ENCODE measurements at places on chromosomes 5 and 9.

DNA sequence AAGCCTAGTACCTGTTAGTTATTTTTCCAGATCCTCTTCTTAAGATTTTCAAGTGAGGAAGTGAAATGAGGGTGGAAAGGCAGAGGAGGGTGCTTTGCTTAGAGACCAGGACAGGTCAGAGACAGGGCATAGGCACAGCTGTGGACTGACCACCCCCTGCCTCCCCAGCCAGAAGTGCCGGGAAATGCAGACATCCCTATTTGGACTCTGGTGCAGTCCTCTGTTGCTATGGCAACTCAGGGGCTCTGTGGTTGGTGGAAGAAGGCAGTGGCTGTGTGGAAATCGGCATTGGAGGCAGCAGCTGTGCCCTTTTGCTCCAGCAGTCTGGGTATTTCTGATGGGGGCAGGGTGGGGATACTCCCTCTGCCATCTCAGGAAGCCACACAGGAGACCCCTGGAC lies 43.3 kb upstream of the NDFIP1 start:
- no peak for DNase-seq

DNA sequence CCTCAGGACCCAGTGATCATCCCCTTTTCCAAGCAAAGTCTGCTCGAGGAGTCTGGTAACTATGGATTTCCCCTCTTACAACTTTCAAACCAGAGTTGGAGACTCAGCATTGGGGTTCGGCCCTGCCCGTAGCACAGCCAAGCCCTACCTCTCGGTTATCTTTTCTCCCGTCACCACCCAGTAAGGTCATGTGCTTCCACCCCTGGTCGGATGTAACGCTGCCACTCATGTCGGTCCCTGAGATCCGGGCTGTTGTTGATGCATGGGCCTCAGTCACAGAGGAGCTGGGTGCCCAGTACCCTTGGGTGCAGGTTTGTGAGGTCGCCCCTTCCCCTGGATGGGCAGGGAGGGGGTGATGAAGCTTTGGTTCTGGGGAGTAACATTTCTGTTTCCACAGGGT lies 1.2 kb downstream of the GALT start:
- no peak for DNase-seq

GRCh38 chr9:124632077-124632621 lies 125.0 kb upstream of the NR5A1 start:
- peak; percentile 65 for DNase-seq

GRCh38 chr5:144042156-144042555 lies 128.3 kb downstream of the YIPF5 start:
- DNase-seq: no peak

DNA sequence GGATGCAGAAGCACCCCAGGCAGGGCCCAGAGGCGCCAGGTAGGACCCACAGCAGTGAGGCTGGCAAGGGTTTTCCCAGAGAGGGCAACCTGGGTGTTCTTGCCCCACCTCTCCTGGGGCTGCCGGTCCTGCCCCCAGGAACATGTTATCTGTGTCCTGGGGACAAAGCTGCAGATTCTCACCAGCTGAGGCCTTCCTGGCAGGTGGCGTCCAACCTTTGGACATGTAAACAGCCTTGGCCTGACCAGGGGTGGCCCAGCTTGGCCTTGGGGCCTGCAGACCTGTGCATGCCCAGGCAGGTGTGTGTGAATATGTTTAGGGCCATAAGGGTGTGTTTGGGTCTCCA lies 101.8 kb upstream of the LARP1 start:
- no peak for DNase-seq

DNA sequence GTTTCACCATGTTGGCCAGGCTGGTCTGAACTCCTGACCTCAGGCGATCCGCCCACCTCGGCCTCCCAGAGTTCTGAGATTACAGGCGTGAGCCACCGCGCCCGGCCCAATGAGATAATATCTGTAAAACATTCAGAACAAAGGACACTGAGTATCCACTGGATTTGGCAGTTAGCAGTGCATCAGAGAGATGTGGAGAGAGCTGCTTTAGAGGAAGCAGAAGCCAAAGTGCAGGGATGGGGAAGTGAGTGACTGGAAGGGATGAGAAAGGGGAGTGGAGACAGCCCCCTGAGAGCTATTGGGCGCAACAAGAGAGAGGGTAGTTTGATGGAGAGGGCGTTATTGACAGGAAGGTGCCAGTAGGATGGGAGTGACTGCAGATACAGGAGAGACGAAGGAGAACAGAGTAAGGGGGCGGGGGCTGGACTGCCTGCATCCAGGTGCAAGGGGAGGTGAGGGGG lies 157.5 kb upstream of the SHB start:
- no peak for DNase-seq

DNA sequence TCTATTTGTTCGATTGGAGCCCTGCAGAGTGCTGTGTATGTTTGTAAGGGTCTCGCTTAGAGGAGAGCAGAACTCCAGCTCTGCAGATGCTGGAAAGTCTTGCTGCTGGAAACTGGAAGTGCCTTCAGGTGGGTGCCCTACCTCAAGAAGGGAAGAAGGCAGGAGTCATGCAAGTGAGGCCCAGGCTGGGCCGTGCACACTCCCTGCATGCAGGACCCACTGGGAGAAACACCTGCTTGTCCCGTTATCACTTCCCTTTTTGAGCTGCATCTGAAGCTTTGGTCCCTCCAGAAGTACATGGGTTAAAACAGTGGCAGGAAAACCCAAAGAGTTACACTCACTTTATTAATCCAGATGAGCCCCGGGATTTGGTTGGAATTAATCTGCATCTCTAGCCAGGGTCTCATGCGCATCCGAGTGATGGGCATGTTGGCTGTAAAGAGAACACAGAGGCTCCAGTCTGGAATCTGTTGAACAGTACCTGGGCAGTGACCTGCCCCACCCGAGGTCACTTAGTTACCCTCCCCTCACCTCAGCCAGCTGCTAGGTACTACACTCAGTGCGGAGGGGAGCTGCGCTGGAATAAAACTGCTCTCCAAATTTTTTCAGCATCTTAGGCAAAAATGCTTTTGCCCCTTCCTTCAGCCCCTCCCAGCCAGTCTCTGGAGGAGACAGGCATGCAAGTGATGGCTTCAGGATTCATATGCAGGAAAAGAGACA lies 1.4 kb downstream of the IRF1 start:
- DNase-seq: no peak

- no peak for DNase-seq
Observed at GRCh38 chr5:148107608-148108007, 43.8 kb downstream of the SPINK5 start.

DNA sequence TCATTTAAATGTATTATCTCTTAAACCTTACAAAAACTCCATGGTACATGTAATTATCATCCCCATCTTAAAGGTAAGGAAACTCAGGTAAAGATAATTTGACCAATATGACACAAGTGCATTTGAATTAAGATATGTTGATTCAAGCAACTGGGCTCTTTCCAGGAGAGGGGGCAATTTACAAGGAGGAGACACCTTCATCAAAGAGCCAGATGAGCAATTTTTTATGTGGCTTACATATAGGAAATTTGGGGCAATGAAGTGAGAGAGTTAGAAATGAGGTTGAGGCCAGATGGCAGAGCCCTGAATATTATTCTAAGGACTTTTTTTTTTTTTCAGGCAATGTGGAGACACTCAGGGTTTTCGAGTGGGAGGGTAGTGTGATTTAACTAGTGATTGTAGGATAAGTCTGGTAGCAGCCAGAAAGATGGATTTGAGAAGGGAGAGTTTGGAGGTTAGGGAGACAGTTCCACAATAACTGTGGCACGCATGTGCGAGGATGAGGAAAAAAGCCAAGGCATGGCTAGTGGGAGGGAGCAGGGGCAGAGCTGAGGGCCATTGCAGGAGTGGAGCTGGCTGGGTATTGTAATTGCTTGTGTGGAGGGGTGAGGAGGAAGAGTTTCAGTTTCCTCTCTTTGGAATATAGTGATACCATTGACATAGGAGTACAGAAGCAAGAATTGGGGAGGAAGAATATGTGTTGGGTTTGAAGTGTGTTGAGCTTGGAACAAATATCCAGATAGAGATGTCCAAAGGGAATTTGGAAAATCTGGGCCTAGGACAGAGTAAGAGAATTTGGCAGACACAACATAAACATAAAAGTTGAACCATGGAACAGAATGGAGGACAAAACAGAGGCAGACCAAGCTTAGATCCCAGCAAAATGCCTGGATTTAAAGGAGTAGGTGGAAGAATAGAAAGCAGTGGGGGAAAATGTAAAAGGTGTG lies 72.0 kb downstream of the ACTBL2 start:
- no peak for DNase-seq

- DNase-seq: no peak
Observed at GRCh38 chr9:114696814-114697544, 15.0 kb upstream of the TEX48 start.

GRCh38 chr5:168097876-168098653 lies 193.4 kb upstream of the WWC1 start:
- no peak for DNase-seq

GRCh38 chr5:69083412-69083811 lies 10.4 kb upstream of the SLC30A5 start:
- DNase-seq: no peak

DNA sequence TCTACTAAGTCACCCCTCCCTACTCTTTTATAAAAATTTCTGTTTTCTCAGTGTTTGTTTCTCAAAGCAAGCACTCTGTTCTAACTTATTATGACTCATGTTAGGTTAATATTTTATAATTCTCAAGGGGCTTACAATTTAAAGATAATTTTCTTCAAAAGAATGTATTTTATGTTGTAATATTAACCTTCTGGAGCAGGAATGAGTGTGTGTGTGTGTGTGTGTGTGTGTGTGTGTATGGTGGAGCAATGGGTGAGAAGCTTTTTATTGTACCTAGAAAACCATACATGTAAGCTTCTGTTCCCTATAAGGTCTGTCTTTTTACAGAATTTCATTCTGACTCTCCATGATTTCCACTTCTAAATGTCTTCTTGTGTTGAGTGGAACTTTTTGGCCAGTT lies 63.0 kb downstream of the PBX3 start:
- no peak for DNase-seq

GRCh38 chr5:32760091-32760509 lies 49.0 kb downstream of the NPR3 start:
- DNase-seq: peak; percentile 54

DNA sequence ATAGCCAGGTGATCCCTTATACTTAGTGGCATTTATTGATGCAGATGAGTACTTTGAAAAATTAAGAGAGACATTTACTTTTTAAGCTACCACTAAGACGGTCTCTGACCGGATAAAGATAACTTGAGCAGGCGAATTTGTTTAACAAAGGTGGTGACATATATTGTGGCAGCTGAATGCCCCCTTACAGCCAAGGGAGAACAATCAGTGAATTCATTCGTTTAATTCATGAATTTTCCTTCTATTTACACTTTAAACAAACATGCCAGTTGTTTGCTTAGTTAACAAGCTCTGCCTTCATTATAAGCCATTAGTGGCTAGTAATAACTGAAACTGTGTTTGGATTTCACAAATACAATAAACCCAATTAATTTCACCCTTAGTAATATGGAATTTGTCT lies 187.1 kb downstream of the AOPEP start:
- DNase-seq: no peak

DNA sequence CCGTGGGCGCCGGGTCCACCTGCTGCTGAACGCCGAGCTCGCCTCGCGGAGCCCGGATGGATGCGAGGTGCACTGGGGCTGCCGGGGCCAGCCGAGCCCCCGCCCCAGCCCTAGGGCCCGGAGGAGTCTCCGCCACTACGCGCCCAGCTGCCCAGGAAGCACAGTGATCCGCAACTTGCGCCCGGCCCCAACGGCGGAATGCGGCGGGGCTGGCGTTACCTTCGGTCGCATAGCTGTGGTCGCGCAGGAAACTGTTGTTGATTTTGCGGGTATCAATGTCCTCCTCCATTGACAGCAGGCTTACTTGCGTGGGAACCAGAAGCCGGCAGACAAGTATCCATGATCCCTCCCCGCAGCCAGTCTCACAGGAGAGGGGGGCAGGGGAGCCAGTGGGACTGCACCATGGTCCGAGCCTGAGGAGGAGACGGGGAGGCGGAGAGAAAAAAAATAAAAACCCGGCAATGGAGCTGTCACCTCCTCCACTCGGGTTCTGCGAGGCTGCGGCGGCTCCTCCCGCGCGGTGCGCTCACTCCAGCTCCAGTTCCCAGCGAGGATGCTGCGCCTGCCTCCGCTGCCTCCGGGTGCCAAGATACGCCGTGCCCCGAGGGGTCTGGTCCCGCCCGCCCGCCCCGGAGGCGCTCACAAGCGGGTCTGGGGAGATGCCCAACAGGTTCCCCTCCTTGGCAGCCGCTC lies 628 bp downstream of the PPP2R2B start:
- DNase-seq: no peak

- DNase-seq: no peak
Observed at GRCh38 chr9:3659647-3660046, 133.8 kb upstream of the RFX3 start.

- DNase-seq: peak; percentile 23
Observed at GRCh38 chr9:14616188-14616982, 76.8 kb downstream of the ZDHHC21 start.

DNA sequence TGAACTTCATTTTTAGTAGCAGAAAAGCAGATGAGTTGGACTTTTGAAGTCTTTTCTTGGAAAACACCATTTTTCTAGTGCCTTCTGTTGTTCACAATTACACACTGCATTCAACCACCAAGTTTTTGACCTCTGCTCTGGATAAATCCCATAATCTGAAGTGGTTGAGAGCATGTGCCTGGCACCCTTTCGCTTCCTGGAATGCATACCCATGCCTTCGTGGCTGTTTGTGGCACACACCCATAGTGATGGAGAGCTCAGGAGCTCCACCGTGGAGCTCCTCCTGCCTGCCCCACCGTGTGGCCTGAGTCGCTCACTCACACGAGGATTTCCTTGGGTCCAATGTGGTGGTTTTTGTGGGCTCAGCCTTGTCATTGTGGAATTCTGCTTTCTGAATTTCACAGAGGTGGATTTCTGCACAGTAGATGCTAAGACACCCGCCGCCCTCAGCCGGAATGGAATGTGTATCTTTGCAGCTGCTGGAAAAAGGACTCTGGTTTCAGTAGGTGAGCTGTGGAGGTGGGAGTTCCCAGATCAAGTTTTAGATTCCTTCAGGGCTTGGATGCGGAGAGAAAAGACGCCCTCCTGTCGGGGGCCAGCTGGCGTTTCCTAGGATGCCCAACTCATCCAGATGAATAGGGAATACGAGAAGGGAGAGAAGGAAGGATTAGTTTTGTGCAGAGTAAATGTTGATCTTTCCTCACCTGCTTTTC lies 500.4 kb downstream of the IRX1 start:
- DNase-seq: no peak

DNA sequence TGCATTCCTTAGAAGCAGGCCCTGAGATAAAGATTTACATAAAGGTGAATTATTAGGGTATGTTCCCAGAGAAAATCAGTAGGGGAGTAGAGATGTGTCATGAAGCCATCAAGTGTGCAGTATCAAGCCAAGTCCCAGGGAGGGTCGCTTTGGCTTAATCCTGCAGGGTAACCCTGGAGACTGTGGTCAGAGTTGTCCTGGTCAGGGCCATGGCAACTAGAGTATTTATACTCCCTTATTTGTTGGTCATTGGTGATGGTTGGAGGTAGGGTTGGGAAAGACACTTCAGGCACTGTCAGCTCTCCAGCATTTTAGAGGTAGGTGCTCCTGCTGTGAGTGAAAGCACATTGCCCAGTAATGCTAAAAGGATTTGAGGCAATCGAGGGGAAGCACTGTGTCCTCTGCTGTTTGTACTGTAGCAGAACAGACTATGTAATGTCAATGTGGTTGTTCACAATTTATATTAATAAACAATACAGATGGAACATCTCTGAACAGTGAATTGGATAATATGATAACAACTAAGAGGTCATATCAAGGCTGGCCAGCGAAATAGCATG lies 108.9 kb downstream of the GDNF start:
- DNase-seq: no peak

- no peak for DNase-seq
Observed at GRCh38 chr5:181205761-181206649, 1.0 kb upstream of the TRIM7 start.
